MG63 (cell line): ENCODE measurements at places on chromosomes 4 and X. TPM values are rescaled to one million over a fixed set of nuclear protein-coding genes. Genes with fewer than 3 reads are reported as not detected.

- DNase-seq: no peak
Observed at GRCh38 chrX:16145656-16146055, 21.6 kb upstream of the MAGEB17 start.

- DNase-seq: no peak
Observed at GRCh38 chr4:26583538-26583864, 383 bp upstream of the TBC1D19 start.

GRCh38 chrX:49838374-49838773 lies 9.3 kb downstream of the PAGE4 start:
- peak; percentile 8 for DNase-seq

SMIM20 gene
- total RNA-seq: 23.1 and 35.9 TPM in 2 replicates
